ENCODE measurements at places on chromosomes 1 and 21.

DNA sequence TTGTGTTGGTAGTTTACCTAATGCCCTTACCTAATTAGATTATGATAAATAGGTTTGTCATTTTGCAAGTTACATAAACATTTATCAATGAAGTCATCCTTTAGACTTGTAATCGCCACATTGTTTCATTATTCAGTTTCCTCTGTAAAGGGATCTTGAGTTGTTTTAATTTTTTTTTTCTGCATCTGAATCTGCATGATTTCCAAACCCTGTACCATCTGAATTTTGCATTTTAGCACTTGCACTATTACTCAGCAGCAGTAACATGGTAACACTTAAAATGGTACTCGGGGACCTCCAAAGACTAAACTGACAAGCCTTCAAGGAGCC is 12.4 kb downstream of the TARDBP start:
- no peak for DNase-seq

- no peak for DNase-seq
These were observed 55.3 kb downstream of the DOP1B start for GRCh38 chr21:36211660-36212512.

DNA sequence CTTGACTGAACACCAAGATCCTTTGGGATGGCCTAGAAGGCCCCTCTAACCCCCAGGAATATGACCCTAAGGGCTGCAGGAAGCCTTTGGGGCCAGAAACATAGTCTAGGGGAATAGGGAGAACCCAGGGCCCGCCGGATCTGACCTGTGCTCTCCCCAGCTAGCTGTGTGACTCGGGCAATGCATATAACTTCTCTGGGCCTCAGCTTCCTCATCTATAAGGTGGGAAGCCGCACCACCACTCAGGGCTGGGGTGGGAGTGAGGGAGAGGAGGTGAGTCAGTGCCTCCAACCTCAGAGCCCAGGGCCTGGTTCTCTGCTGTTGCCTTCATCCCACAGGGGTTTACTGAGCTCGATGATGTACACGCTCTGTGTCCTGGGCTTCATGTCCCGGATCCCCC is 434.4 kb downstream of the PTPRU start:
- no peak for DNase-seq

- DNase-seq = no peak
These were observed 22.5 kb upstream of the MORC3 start for GRCh38 chr21:36297406-36297937.

All from spinal cord (tissue), 10 donors.